Lower leg skin (tissue), 4 donors: ENCODE measurements at places on chromosomes 7 and 10.

DNA sequence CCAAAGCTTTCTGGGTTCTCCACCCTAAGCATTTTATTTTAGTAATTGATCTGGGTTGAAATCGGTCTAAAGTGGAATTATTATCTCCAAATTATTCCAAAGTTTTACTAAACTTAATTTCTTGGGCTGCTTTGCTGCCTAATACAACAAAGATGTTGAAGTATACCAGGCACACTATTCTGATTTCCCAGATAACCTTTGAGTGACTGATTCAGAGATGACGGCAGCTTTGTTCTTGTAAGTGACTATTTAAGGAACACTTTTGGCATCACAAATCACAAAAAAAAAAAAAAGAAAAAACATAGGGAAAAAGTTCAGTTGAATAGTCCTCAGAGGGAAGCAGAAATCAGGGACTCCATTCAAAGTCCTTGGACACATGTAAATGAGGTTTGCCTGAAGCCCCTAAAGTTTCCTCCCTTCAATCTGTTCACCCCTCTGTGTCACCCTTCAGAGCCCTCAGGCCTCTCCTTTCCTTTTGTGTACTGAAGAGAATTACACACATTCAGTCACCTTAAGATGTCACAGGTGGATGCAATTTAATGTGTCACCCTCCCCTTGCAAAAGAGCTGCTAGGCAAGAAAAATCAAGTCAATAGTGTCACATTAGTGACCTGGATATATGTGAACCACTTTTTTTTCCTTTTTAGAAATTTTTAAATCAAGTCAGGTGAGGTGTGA lies 81.5 kb downstream of the RTKN2 start:
- DNase-seq: no peak

- peak; percentile 60 for DNase-seq
Measured at GRCh38 chr7:134422638-134423037, 36.3 kb downstream of the AKR1B1 start.

DNA sequence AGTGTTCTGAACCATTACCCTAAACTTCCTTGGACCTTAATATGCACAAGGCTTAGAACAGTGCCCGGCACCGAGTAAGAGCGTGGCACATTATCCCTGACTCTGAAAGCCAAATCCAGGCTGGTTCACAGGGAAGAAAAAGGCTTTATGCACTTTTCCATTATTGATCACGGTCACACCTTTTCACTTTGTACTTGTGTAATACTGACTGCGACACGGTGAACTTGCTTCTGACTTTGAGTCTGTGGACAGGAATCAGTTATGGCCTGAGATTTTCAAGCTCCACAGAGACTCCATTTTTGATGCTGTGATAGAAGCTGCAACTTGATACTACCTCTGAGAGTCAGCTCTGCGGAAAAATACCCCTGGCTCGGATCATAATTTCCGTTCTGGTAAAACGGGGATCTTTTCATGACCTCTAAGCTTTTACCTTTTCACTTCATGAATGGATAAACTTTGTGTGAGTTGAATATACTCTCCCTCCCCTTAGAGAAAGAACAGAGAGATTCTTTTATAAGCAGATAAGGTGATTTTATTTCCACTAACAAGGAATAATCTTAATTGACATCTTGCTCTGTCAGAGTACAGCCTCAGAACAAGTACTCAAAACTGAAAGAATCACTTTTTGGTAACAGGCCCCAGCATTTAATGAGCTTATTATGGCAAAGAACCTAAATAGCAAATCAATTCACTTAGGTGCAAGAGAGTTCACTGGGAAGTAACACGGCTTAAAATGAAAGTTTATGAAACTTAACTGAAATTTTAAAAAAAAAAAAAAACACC lies 88.8 kb downstream of the ELMO1 start:
- DNase-seq: no peak

GRCh38 chr10:78581133-78581694 lies 487.6 kb upstream of the ZMIZ1 start:
- no peak for DNase-seq
